ENCODE measurements at places on chromosomes 2 and 18.

GRCh38 chr2:133952420-133952819 is 301.5 kb upstream of the MGAT5 start:
- H3K27me3 ChIP-seq = no peaks in the 10 kb centered on the region
- no peak overlapping the region for H3K27ac ChIP-seq

- H3K36me3 ChIP-seq = peaks cover 19% of the 10 kb centered on the region
- no peak overlapping the region for H3K27ac ChIP-seq
- H3K4me1 ChIP-seq = no peaks in the 10 kb centered on the region
- H3K4me3 ChIP-seq = no peak overlapping the region
- no peaks in the 10 kb centered on the region for H3K27me3 ChIP-seq
Measured at GRCh38 chr18:57595347-57595746, 8.8 kb upstream of the FECH start.

DNA sequence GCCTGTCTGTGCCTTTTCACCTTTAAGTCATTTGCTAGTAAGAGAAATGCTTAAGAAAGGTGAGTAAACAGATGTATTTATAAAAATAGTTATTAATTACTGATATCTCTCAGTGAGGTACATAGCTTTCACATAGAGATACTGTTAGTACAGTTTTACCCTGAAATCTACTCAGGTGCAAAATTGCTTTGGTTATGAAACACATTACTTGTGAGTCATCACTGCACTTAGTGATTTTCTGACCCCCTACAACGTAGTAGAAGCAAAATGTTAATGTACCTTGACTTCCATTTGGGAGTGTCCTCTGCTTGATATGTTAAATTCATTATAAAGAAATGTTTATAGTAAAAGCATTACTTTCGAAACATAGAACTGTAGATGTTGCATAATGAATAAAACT is 6.5 kb downstream of the GLS start:
- no peak for DNase-seq
- peaks cover 4% of the 10 kb centered on the region for H3K36me3 ChIP-seq
- no peaks in the 10 kb centered on the region for H3K27me3 ChIP-seq
- H3K27ac ChIP-seq = peak overlapping the region; percentile 34
- H3K4me3 ChIP-seq = no peak overlapping the region

- no peak overlapping the region for H3K27ac ChIP-seq
- no peaks in the 10 kb centered on the region for H3K27me3 ChIP-seq
- H3K4me1 ChIP-seq = no peaks in the 10 kb centered on the region
- no peaks in the 10 kb centered on the region for H3K36me3 ChIP-seq
- no peak overlapping the region for H3K4me3 ChIP-seq
Measured at GRCh38 chr2:77008853-77009252, 513.3 kb downstream of the LRRTM4 start.

GRCh38 chr2:221551864-221552263 is 20.2 kb downstream of the EPHA4 start:
- H3K36me3 ChIP-seq = no peaks in the 10 kb centered on the region
- H3K4me3 ChIP-seq = no peak overlapping the region
- H3K27ac ChIP-seq = no peak overlapping the region
- no peaks in the 10 kb centered on the region for H3K27me3 ChIP-seq

DNA sequence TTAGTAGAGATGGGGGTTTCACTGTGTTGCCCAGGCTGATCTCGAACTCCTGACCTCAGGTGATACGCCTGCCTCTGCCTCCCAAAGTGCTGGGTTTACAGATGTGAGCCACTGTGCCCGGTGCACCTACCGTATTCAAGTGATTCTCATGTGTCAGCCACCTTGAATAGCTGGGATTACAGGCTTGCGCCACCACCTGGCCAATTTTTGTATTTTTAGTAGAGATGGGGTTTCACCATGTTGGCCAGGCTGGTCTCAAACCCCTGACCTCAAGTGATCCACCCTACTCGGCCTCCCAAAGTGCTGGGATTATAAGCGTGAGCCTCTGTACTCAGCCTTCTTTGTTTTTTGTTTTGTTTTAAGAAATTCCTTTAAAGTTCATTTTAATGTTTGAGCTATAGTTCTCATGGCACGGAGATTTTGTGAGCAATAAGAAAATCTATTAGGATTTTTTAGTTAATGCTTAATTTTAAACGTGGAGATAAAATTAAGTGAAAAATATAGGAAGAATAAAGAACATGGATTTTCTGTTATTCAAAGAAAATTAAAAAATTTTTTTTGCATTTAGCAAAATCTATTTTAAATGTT is 242.6 kb downstream of the PHLPP1 start:
- no peaks in the 10 kb centered on the region for H3K27me3 ChIP-seq
- H3K4me1 ChIP-seq = no peaks in the 10 kb centered on the region
- no peaks in the 10 kb centered on the region for H3K36me3 ChIP-seq

All from left lung (tissue), 14 donors.